Amygdala (tissue), 56 donors: ENCODE measurements at places on chromosomes 1 and 21.

GRCh38 chr21:41158026-41158425, 9.9 kb upstream of the BACE2 start:
- no peak for DNase-seq

DNA sequence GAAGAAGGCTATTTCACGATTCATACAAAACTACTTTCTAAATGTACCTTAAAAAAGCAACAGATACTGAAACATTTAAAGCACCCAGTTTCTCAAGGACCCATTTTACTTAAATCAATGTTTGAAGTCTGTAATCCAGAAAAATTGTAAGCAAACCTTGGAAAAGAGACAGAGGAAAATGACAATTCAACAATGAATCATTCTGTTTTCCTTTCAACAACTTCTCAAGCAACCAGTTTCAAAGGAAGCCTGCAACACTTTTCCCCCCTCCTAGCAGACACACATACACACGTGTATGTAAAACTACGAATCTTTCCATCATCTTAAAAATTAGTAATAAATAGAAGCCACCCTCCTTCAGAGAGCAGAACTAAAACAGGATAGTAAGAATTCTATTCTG, 1.2 kb downstream of the RERE start:
- no peak for DNase-seq

DNA sequence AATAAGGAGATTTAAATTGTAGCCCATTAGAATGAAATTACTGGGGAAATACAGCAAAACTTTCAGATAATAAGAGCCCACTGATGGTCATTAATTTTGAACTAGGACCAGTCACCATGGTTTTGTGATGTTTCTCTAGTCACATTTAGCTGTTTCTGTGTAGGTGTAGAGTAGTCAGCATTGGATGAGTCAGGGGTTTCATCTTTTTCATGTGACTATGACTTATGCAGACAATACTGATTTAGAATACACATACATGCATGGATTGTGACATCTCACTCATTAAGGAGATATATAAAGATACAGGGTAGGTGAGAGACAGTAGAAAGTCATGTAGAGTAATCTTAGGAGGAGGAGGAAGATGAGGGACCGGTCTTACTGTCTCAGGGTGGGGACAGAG, 1192.7 kb downstream of the KCNT2 start:
- no peak for DNase-seq

DNA sequence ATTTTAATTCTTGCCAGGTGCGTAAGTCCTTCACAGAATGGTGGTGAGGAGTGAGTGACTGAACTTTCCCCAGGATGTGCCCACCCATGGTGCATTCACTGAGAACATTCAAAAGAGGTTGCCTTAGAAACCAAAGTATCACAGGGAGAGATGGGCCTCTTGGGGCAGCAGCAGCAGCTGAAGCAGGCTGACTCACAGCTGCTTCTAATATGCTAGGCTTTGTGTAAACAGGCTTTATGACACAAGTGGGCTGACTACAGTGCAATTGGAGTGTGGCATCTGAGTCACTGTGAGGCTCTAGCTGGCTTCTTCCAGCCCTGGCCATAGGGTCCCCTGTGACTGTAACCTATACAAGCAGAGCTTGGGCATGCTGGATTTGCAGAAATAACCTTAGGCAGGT, 12.6 kb downstream of the PIGP start:
- DNase-seq = no peak

DNA sequence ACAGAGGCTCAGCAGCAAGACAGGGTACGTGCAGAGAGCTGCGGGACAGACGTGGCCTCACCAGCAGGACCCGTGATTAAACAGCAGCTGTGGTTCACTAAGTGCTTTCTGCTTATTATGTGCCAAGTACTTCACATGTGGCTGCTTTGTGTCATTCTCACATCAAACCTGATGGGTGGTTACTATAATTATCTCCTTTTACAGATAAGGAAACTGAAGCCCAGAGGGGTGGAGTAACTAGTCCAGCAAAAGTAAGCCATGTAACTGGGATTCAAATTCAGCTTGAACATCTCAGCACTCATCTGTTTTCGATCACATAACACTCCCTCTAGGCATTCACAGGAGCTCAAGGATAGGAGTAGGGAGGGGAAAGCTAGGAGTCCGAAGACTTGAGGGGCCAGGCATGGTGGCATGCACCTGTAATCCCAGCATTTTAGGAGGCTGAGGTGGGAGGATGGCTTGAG, 50.8 kb upstream of the CLIC4 start:
- DNase-seq = no peak

DNA sequence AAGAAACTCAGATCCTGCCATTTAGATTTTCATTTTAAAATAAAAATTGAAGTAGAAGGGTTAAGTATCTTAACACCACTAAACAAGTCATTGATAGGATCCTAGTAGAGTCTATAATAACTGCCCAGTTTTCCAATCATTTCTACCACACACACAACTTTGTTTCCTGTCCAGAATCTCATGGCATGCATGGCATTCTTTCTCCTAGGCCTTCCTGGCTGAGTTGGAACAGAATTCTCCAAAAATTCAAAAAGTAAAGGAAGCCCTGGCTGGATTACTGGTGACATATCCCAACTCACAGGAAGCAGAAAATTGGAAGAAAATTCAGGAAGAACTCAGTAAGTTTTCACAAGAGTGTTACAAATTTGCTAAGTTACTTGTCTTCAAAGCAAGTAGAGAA, 111.4 kb upstream of the BMP8A start:
- DNase-seq = no peak

- DNase-seq = no peak
Measured at GRCh38 chr1:19812875-19813642, 2.0 kb downstream of the RNF186 start.

DNA sequence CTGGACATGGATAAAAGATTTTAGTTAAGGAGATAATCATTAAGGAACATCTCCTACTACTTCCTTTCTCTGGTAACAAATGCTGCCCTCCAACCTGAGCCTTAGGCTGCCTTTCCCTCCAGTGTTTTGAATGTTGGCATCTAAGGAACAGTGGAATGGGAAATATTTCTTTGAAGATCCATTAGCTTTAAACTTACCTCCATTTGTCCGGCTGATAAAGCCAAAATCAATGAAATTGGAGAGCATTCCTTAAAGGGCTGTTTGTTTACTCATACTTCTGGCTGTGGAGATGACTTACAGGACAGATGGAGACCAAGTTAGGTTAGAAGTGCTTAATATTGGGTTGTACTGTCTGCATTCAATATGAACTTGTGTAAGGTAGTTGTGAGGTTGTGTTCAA, 439.1 kb downstream of the PLA2G4A start:
- DNase-seq = no peak

DNA sequence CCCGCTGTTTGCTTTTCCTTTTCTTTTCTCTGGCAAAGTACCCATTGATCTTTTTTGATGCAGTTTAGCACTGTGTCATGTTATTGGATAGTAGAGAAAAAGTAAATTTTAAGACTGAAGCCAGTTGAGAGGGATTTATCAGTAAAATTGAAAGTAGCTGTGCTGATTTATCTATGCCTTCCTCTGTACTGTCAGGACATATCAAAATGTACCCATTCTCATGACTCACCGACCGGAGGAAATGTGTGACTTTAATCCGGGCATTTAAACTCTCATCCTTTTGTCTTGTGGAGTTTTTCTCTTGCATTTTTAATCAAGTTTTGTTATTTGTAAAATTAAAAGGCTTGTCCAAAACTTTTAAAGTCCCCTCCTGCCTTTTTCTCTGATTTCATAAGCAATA, 276.6 kb upstream of the FMN2 start:
- no peak for DNase-seq

GRCh38 chr1:104987210-104987609, 1237.5 kb downstream of the AMY1C start:
- no peak for DNase-seq

GRCh38 chr21:14600569-14601297, 54.6 kb upstream of the SAMSN1 start:
- no peak for DNase-seq

- DNase-seq = no peak
Measured at GRCh38 chr1:170910273-170910672, 25.1 kb upstream of the MROH9 start.

DNA sequence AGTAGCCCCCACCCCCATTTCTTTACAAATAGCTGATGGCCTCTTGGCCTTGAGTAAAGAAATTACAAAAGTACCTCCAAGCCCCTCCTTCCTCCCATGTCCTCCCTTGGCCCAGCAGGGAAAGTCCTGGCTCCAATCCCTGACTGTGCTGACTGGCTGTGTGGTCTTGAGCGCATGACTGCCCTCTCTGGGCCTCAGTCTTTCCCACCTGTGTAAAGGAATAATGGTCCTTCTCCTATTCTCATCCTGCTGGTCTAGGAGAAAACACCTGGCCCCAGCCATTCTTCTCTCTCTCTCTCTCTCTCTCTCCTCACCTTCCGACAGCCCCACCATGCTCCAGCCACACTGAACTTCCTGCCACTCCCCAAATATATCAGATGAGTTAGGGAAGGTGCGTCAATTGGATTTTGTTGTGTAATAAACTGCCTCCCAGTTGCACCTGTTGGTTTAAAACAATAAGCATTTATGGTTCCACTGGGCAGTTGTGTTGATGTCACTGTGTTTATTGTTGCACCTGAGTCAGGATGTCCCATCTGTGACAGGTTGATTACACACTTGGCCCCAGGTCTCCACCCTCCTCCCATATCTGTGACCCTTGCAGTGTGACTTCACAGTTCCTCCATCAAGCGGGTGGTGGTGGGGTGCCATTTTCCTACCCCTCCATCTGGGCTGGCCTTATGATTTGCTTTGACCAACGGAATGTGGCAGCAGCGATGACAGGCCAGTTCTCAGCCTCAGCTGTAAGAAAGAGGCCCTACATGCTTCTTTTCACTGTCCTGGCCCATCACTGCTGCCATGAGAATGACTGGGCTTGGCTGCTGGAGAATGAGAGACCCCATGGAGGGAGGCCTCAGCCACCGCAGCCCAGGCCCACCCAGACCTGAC, 22.3 kb upstream of the LRP8 start:
- no peak for DNase-seq

GRCh38 chr1:184210031-184210430, 158.5 kb downstream of the TSEN15 start:
- DNase-seq = no peak

- no peak for DNase-seq
Measured at GRCh38 chr1:45012639-45013278, 705 bp downstream of the UROD start.

- DNase-seq = no peak
Measured at GRCh38 chr1:166167572-166167925, 748 bp upstream of the FAM78B start.

DNA sequence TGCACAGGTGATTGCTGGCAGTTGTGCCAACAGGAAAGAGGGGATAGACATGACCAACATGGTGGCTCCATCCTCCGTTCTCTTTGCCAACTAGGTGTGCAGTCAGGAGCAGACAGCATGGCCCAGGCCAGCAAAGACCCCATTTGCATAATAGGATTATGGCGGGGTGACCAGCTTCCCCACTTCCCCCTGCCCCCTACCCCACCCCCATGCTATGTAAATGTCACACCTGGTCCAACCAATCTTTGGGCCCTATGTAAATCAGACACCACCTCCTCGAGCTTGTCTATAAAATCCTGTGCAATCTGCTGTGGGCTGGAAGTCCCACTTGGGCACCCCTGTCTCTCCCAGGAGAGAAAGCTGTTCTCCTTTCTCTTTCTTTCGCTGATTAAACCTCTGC, 146.0 kb downstream of the SLC30A10 start:
- no peak for DNase-seq

DNA sequence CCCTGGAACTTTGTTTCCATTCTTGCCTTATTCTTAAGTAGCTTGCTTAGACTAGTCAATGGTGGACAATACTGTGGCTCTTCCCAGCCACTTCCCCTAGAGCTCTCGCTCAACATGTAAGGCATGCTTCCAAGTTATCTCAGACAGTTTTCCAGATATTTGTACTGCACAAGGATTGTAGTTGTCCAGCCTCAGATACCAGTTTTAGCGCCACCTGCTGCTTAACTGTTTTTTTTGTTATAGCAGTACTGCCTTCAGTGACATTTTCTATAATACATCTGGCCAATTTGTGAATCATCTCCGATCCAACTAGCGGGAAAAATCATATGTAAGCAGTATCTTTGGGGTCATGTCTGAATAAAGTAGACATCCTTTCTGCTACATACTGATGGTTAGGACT, 346.7 kb upstream of the ADGRL4 start:
- no peak for DNase-seq

DNA sequence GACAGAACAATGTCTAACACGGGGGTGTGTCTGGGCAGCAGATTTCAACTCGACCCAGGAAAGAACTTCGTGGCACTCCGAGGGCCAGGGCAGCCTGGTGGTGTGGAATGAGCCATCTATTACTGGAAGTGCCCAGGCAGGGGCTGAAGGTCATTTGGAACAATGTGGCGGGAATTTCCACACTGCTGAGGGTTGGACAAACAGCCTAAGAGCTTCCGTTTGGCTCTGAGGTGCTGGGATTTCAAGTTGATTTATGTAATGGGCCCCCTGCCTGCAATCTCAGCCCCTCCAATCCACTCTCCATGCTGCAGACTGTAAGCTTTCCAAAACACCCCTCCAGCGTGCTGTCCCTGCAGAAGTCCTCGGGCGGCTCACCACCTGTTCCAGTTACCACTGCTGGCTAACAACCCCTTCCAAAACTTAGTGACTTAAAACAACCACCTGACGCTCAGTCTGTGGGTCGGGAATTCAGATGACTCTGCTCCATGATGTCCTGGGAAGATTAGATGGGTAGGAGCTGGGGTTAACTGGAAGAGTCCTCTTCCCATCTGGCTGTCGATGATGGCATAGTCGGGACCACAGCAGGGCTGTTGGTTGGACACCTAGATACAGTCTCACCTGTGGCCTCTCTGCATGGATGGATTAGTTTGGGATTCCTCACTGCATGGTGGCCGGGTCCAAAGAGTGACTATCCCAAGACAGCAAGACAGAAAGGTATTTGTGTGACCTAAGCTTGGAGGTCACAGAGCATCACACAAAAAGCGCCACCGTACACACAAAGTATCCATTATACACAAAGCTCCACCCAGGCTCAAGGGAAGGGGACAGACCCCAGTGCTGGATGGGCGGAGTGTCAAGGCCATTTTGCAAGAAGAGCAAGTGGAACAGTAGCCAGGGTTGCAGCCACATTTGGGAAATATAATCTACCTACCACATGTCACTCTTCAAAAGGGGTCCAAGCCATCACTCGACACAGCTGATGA, 89.7 kb upstream of the IFFO2 start:
- no peak for DNase-seq

DNA sequence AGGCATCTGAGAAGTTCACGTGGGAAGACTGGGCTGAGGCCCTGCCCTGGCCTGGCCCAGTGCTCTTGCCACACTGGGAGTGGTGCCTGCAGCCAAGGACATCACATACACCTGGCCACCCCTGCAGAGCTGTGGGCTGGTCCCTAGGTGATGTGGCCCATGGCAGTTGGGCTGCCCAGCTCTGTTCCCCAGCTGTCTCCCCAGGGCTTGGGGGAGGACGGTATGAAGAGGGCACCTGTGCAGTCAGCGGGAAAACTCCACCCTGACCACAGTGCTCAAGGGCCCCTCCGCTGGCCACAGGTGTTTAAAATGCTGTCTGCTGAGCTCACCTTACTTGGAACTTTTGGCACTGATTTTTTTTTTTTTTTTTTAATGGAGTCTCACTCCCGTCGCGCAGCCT, 120.4 kb upstream of the SLC25A33 start:
- no peak for DNase-seq
